Epithelial cell of prostate (primary cell): ENCODE measurements at places on chromosomes 4 and X.

DNA sequence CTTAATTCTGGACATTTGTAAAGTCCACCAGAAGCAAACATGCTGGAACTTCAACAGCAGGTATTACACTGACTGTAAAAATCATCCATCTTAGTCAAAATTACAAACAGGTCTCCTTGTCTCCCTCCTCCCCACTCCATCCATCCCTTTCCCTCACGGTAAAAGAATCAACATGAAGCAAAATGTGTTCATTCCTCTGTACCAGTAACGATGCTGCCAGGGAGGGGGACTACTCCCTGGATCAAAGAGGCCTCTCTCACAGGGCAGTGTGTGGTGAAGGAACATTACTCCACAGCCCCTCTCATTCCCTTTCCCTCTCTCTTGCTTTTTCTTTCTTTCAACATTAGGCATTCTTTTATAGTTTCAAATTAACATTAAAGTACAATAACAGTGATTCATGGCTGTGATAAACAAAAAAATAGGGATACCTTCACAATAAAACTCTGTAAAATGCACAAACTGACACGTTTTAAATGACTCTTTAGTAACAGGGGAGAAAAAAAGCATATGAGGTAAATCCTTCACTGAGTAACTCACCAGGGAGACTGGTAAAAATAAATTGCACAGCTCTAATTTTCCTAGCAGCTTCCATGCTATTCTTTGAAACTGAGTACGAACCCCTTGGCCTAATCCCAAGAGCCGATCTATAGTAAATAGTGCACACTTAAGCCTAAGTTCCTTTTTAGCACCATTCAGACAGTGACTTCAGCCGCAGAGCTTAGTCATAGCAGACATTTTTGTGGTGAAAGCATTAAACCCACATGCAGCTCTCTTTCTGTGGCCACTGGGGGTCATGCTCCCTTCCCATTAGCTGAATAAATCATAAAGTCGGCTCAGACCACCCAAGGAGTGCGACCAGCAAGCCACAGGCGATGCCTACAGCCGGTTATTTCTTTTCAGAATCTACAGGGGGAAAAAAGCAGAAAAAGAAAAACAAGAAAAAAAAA is 215.6 kb upstream of the GYPA start:
- DNase-seq: peak; percentile 52

- no peak for DNase-seq
Observed at GRCh38 chr4:24328310-24328709, 256.0 kb downstream of the DHX15 start.

GRCh38 chrX:35617836-35618235 is 180.3 kb upstream of the MAGEB16 start:
- DNase-seq: no peak

DNA sequence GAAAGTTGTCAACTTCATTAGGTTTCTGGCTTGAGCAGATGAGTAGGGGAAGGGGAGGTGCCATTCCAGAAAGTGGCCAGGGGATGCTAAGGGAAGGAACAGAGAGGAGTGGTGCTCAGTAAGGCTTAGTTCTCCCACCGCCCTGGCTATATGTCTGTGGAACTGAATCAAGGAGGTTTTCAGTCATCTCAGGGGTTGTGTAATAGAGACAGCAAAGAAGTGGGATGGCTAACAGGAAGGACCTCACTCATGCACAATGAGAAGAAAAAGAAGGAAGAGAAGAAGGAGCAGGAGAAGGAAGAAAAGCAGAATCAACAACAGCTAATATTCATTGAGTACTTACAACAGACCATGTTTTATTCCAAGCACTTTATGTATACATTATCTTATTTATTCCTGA is 368.7 kb downstream of the MID1IP1 start:
- DNase-seq: no peak
